ENCODE measurements at places on chromosomes 13 and 19.

DNA sequence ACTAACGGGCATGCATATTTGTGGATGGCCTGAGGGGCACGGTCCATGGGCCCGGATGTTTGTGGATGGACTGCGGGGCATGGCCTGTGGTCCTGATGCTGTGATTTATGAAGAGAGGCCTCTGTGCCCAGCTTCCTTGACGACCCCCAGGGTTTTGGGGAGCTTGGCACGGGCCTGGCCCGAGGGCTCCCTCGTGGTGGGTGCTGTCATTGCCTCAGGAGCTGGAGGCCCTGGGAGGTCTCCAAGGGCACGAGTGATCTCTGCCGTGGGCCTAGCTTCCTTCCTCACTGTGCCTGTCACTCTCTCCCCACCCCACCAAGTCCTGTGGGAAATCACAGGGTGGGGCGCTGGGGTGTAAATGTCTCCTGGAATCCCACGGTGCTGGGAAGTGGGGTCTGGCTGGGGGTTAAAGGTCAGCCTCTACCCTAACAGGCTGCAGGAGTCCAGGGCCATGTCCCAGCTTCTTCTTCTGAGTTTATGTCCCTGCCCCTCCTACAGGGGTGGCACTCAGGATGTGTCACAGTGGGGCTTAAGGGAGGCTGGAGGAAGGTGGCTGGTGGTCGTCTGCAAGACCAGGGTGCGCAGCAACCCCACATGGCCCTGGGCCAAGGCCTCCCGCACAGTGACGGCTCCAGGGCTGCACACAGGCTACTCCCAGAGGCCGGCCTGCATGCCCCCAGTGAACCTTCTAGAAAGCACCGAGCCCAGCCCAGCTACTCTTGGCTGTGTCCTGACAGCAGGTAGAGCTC, 27.6 kb upstream of the RANBP3 start:
- no peaks in the 10 kb centered on the region for H3K4me1 ChIP-seq
- H3K27ac ChIP-seq = no peak overlapping the region
- no peak for DNase-seq
- no peaks in the 10 kb centered on the region for H3K27me3 ChIP-seq

DNA sequence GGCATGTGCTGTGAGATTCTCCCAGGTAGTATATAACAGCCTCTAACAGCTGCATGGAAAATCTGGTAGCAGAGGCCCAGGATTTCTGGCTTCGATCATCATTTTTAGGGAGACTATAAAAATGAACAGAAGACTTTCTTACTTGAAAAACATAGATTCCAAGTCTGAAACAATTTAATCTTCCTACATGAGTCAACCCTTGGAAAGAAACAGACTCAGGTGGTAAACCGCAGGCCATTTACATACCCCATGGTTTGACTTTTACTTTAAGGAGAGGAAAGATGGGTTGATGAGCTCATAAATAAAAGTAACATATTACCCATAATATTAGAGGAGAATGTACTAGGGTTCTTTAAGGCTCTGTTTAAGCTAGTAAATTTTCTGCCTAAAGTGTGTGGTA, 121.6 kb downstream of the CYSLTR2 start:
- no peak overlapping the region for H3K27ac ChIP-seq
- no peak for DNase-seq
- H3K4me1 ChIP-seq = peaks cover 4% of the 10 kb centered on the region
- H3K36me3 ChIP-seq = no peaks in the 10 kb centered on the region

- DNase-seq = no peak
- no peaks in the 10 kb centered on the region for H3K4me1 ChIP-seq
- no peak overlapping the region for H3K27ac ChIP-seq
- peaks cover 24% of the 10 kb centered on the region for H3K27me3 ChIP-seq
- no peak overlapping the region for H3K4me3 ChIP-seq
Measured at GRCh38 chr13:112331675-112332074, 44.5 kb upstream of the SPACA7 start.

- no peak overlapping the region for H3K4me3 ChIP-seq
- peaks cover 17% of the 10 kb centered on the region for H3K4me1 ChIP-seq
- H3K27ac ChIP-seq = no peak overlapping the region
Measured at GRCh38 chr13:44438234-44438579, 64.6 kb downstream of the SERP2 start.

DNA sequence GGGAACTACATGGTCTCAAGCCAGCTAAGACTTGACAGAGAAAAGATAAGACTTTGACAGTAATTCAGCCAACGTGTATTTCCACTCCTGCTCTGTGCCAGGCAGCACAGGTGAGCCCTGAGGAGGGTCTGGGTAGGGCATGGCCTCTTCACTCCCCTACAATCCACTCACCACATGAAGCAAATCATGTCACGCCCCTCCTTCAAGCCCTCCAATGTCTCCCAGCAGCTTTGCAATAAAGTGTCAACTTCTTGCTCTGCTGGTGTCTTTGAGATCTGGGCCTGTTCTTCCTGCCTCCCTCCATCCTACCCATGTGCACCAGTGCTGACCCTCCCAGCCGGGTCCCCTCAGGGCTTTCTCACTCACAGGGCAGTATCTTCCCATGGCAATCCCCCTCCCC, 58.5 kb downstream of the CCDC70 start:
- H3K27me3 ChIP-seq = peaks cover 3% of the 10 kb centered on the region
- H3K4me1 ChIP-seq = peaks cover 22% of the 10 kb centered on the region
- DNase-seq = no peak
- no peaks in the 10 kb centered on the region for H3K36me3 ChIP-seq
- no peak overlapping the region for H3K4me3 ChIP-seq

GRCh38 chr13:24605923-24606372, 74.3 kb upstream of the ATP12A start:
- peak overlapping the region; percentile 49 for H3K27ac ChIP-seq
- H3K36me3 ChIP-seq = peaks cover 31% of the 10 kb centered on the region
- H3K4me1 ChIP-seq = peaks cover 22% of the 10 kb centered on the region
- no peaks in the 10 kb centered on the region for H3K27me3 ChIP-seq
- DNase-seq = no peak
- H3K4me3 ChIP-seq = no peak overlapping the region

All from activated T-helper 2 cell treated with anti-CD3 and anti-CD28 coated beads, Interferon-gamma antibody, Interleukin-2, Interleukin-4, amounts not matched to agents 10 μg/mL and 5 μg/mL and 100 μg/mL, durations not matched to agents 14 hours and 24 hours and 36 hours (primary cell).